ENCODE measurements at places on chromosomes 2 and 18. TPM values are rescaled to one million over a fixed set of nuclear protein-coding genes. Genes with fewer than 3 reads are reported as not detected.

The SULT1C4 gene
- total RNA-seq = not detected

The ANKRD36C gene
- total RNA-seq = 83.0 TPM

The ASB18 gene
- not detected for total RNA-seq

The TCF7L1 gene
- total RNA-seq = not detected

The CCDC68 gene
- not detected for total RNA-seq

The NT5DC4 gene
- total RNA-seq = not detected

The GPBAR1 gene
- total RNA-seq = 0.86 TPM

The SPR gene
- total RNA-seq = 0.89 TPM

The DNER gene
- not detected for total RNA-seq

The STPG4 gene
- total RNA-seq = 0.50 TPM

Measured in T-helper 2 cell treated with Interferon-gamma antibody and Interleukin-4, amounts not matched to agents 100 ng/mL and 5 ng/mL, for 36 hours (primary cell).